Myocyte (in vitro differentiated cells): ENCODE measurements at places on chromosomes 2 and 18.

GRCh38 chr2:100809506-100809905 is 10.4 kb upstream of the NPAS2 start:
- no peak for DNase-seq

- no peak for DNase-seq
Measured at GRCh38 chr2:124180635-124181034, 155.5 kb downstream of the CNTNAP5 start.

DNA sequence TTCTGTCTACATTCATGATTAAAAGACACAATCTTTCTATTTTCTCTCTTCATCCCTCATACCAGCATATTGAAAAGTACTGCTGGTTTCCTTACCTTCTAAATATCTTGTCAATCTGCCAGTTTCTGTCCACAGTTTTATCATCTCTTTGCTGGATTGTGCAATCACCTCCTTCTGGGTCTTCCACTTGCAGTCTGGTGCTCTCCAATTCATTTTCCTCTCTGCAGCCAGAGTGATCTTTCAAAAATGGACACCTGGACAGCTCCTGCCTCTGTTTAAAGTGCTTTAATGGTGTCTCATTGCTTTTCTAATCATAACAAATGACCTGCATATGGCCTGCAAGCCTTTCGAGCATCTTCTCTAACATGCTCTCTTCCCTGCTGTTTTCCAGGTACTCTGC is 94.0 kb downstream of the C1QL2 start:
- no peak for DNase-seq

GRCh38 chr2:182866461-182867406 is at the start of gene FRZB:
Gene FRZB (minus strand): TSS chr2:182866637. CDS start chr2:182866552, 85 bp downstream.
- peak; percentile 70 for DNase-seq

DNA sequence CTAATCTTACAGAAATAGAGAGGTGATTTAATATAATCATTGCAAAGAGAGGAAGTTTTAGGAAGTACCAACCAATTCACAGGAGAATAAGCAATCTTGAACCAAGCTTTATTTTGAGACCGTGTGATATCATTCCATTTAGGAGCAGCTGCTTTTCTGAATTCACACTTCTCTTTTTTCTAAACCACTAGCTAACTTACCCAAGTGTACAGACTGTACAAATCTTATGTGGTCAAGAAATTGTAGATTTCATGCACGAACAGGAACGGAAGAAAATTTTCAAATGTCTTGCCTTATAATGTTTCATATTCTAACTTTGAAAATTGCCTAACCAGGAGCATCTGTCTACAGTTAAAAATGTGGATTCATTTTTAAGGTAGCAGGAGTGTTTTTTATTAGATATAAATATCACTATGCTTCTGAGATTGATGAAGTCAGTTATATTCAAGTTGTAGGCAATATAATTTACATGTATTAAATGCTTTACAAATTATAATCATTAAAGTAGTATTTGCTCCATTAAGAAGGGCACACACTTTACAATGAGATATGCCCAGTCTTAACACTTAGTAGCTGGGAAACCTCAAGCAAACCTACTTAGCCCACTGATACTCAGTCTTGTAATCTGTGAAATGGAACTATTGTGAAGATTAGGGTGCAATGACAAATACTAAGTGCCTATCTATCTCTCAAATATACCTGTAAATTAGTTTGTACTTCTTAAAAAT is 302.2 kb upstream of the STON1 start:
- peak; percentile 55 for DNase-seq

DNA sequence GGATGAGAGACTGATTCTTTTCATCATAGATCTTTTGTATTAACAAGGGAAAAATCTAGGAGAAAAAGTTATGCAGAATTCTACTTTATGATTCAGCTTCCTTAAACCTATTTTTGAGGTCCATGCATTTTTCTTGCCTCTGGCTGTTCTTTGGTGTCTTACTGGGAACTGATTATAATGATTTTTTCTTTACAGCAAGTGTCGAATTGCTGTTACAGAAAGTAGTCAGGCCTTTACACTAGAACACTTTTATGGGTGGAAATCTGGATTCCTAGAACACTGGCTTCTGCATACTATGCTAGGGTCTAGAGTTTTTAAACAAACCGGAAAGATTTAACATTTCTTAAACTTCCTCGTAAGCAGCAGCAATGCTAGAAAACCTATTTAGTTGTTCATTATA is 302.6 kb downstream of the NUP35 start:
- DNase-seq = no peak

DNA sequence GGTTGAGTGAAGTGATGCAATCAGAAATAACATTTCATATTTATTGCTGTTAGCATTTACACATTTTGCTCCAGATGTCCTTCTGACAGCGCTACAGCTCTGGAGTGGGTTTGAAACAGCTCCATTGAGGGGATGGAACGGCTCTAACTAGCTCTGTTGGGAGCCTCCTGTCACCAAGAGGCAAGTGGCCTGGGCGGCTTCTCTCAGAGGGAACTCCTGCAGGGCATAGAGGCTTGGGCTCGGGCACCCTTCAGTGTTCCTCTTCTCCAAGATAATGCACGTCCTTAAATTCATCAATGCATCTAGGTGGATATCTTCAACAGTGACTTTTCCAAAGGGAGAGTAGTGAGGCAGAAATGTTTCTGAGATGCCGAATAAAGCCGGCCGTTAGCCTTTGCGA is 122.5 kb downstream of the CNTNAP5 start:
- DNase-seq = no peak

- DNase-seq = no peak
Measured at GRCh38 chr2:212392043-212392442, 146.6 kb downstream of the ERBB4 start.

DNA sequence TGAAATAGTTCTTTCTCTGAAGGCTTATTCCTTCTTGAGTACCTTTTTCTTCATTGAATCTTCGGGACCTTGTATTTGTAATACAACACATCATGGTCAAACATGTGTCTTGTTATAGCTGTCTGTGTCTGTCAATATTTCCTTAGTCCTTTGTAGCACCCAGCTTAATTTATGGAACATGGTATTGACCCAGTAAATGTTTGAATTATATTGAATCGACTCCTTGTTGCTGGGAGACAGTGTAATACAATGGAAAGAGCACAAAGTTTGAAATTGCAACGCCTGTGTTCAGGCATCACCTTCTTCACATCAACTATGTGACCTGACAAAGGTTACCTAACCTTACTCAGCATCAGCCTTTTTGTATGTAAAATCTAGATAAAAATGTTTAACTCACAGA is 267.2 kb upstream of the CYRIA start:
- no peak for DNase-seq

DNA sequence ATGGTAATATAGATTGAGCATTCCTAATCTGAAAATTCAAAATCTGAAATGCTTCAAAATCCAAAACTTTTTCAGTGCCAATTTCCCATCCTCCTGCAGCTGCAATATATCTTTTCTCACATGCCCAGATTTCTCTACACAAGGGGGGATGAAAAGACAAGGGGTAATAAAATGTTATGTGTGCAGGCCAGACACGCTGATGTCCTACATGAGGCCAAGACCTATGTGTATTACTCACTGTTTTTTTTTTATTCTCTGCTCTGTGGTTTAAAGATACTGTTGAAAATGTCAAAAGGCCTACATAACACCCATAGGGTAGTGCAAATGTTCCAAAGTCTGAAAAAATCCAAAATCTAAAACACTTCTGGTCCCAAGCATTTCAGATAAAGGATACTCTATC is 41.2 kb upstream of the CWC22 start:
- no peak for DNase-seq

- no peak for DNase-seq
Measured at GRCh38 chr2:146602856-146603255, 1242.0 kb upstream of the ACVR2A start.

DNA sequence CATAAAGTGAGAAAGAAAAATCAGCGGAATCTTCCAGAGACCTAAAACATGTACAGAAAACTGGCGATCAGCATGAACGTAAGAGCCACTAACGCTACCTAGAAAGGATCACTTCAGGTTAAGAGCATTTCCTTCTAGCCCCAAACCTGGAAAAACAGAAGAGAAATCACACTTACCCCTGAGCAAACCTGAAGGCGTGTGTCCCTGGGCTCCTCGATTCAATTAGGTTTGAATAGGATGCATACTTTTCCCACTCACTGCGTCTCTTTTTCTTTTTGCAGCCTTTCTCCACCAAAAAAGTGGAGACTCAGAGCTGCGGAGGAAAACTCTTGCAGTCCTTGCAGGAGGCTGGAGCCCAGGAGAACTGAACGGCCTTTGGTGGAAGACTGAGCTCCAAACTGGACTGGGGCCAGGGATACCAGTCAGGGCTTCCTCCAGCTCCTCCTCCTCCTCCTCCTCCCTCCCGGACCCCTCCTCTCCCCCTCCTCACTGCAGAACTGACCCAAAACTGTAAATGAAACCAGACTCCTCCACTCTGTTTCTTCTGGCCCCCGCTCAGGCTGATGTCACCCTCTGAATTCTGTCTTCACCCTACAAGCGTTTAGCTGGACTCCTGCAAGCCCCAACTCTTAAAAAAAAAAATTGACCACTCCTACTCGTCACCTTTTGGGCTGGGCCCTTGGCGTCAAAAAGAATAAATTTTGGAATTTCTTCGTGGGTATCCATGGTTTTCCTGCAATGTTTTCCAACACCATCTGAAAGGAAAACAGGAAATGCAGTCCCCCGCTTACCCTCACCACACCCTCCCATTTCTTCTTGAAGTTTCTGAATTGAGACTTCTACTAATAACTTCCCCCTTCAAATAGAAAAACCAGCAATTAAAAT is at the start of gene COL6A3:
TSS of gene COL6A3 (minus strand) at position 388 of the 885 bp plus-strand sequence. CDS start 17,347 bp downstream, outside the sequence.
- no peak for DNase-seq

- DNase-seq = no peak
Measured at GRCh38 chr2:99520813-99521212, 31.0 kb upstream of the REV1 start.

GRCh38 chr2:15058015-15058720 is 425.7 kb downstream of the LRATD1 start:
- DNase-seq = no peak

DNA sequence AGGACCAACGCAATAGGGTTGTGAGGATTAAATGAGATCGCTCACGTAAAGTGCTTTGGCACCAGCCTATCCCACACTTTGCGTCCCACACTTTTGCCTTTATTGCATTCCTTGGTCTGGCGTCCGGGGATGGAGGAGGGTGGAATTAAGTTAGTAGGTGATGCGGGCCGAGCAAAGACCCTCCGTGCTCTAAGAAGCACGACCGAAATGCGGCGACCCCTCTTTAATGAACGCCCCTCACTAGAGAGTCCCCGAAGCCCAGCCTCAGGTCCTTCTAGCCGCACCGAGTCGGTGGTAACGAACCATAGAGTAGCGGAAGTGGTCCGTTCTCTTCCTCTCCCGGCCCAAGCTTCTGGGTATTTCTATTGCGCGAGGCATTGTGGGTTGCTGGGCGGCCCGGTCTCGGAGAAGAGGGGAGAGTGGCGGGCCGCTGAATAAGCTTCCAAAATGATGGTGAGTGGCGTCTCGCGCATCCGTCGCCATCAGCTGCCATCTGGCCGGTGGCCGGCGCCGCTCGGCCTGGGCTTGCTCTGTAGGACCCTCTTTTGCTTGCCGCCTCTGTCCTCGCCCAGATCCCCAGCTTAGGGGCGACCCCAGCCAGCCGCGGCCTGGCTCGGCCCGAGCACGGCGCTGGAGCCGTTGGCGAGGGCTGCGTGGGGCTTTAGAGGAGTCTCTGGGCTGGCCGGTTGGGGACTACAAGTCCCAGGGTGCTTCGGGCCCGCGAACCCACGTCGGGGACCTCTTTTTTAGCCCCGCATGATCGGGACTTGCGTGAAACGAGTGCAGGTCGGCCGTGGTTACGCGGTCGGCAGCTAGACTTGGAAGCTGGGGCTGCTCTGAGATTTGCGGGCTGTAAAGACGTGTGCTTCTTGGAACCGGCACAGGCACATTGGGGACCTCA is at the start of gene CCT7:
TSS of gene CCT7 (plus strand) at position 377 of the 901 bp plus-strand sequence. CDS start at position 448, 71 bp downstream.
- peak; percentile 97 for DNase-seq

GRCh38 chr18:48529796-48530195 is 9.0 kb upstream of the CTIF start:
- peak; percentile 95 for DNase-seq

DNA sequence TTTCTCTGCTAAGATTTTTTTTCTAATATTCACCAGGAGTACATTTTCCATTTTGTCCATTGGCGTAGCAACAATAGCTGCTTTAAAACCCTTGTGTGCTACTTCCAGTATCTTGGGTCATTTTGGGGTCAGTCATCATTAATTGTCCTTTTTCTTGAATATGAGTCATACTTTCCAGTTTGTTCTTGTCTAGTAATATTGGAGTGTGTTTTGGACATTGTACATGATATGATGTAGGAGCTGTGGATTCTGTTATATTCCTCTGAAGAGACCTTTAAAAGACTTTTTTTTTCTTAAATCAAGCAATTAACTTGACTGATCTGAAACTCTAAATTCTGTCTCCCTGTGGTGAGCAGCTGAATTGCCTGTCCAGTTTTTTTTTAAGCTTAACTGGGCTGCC is 40.8 kb downstream of the AGPS start:
- DNase-seq = no peak

GRCh38 chr2:72678024-72678423 is 147.8 kb downstream of the EXOC6B start:
- peak; percentile 30 for DNase-seq

GRCh38 chr18:43161528-43161927 is 46.0 kb upstream of the RIT2 start:
- peak; percentile 6 for DNase-seq

DNA sequence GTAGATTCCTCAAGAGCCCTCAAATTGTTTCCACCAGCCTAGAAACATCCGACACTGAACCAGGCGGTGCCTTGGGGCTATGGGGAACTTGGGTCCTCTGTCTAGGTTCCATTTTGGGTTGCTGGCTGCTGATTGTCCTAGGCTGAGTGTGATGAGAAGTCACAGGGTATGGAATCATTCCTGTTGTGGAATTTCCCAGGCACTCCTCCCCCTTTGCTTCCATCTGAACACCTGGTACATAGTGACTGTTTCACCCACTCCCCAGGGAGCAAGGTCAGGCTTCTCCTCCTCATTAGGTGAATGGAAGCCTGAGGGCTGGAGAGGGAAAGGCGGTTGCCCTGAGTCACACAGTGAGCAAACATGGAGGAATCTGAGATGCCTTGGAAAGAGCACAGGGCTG is 4.5 kb downstream of the KIF3C start:
- DNase-seq = no peak

DNA sequence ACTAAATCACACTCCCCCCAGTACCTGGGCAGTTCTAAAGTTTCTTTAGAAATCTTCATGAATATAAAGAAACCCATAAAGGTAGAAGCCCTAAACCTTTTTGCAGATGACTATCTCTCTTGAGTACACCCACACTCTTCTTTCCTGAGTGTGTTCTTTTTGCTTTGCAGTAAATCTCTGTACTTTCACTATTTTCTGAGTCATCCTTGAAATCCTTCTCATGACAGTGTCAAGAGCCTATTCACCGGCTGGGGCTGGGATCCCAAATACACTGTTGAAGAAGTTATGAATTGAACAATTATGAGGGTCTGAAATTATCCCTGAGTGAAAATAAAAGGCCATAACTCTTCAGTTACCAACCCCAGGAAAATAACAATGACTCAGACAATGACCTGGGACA is 133.9 kb upstream of the CCDC195 start:
- no peak for DNase-seq
